CMK (cell line): ENCODE measurements at places on chromosomes 12 and 14.
A peak's percentile ranks its signal among the peaks of the same experiment; 100 is the strongest.

GRCh38 chr12:132075714-132076553 is 68.2 kb downstream of the DDX51 start:
- DNase-seq, result no peak

DNA sequence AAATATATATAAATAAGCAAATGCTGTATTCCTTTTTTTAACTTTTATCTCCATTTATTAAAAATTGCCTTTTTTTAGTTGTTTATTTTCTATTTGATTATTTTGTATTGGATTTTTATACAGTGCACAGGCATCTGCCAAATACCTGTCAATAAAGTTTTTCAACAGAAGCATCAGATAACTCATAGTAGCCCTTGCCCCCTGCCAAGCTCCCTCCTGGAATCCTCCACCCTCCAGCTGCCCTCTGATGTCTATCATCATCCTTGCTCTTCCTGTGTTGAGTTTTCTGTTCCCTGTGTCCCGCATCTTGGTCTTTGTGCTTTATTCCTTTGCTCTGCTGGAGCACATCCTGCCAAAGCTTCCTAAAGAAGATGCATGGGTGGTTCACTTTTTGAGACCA is 16.6 kb downstream of the GLRX5 start:
- DNase-seq, result no peak

DNA sequence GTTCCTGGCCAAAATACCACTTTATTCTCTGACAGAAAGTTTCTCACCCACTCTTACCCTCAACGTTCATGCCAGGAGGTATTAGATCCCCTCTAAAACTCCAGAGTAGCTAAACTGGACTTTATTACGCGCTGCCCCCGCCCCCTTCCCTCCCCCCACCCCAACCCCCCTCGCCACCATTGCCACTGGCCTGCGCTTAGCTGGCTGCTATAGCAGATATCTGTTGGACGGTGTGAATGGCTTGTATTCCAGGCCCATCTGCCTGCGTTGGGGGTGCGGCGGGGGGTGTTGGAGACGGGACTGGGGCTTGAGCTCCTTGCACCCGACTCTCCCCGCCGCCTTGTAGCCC is 564 bp upstream of the THTPA start:
- DNase-seq, result no peak

- DNase-seq, result no peak
Measured at GRCh38 chr12:12505544-12506495, 56.8 kb downstream of the DUSP16 start.

- no peak for DNase-seq
Measured at GRCh38 chr12:45292486-45293195, 76.7 kb downstream of the ANO6 start.

DNA sequence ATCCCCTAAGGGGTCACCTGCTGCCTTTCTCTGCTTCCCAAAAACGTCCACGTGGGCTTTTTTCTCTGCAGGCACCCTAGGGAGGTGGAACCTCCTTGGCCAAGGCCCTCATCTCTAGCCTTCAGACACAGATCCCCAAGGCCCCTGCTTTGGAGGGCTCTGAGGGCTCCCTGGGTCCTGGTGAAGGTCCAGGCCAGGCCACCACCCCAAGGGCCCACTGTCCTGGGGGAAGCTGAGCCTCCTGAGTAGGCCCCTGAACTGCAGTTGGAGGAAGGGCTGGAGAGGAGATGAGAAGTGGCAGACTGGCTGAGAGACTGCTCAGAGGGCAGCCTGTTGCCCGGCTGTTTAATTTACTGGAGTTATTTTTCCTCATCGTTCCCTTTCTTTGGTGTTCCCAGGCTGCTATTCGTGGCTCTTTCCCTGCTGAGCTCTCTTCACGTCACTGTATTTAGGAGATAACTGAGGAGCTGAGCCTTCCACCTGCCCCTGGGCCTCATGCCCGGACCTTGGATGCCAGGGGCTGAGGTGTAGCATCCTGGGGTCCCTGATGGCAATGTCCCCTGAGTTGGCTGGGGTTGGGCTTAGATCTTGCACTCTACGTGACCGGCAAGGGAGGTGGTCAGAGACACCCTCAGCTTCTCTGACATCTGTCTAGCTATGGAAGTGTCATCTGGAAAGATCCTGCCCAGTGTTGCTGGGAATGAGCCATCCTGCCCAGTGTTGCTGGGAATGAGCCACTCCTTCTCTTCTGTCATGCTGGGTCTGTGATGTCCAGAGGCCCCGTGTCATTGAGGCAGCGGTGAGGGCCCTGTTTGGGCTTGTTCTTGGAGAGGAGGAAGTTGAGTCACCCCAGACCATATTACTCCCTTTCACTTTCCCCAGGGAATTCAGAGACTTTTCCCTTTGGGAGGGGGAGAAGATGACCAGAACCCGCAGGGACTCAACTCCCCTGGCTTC is 139.8 kb downstream of the TSPAN9 start:
- DNase-seq, result no peak

- peak; percentile 42 for DNase-seq
Measured at GRCh38 chr12:71938728-71939385, at the start of gene TPH2. TSS of gene TPH2 (plus strand) at chr12:71938845. CDS start at chr12:71938987, 142 bp downstream.

GRCh38 chr14:97517566-97518234 is 720.5 kb downstream of the VRK1 start:
- DNase-seq, result no peak

GRCh38 chr14:92615451-92615850 is 101.9 kb downstream of the RIN3 start:
- peak; percentile 21 for DNase-seq

- no peak for DNase-seq
Measured at GRCh38 chr14:36553656-36554260, 28.7 kb downstream of the NKX2-8 start.

DNA sequence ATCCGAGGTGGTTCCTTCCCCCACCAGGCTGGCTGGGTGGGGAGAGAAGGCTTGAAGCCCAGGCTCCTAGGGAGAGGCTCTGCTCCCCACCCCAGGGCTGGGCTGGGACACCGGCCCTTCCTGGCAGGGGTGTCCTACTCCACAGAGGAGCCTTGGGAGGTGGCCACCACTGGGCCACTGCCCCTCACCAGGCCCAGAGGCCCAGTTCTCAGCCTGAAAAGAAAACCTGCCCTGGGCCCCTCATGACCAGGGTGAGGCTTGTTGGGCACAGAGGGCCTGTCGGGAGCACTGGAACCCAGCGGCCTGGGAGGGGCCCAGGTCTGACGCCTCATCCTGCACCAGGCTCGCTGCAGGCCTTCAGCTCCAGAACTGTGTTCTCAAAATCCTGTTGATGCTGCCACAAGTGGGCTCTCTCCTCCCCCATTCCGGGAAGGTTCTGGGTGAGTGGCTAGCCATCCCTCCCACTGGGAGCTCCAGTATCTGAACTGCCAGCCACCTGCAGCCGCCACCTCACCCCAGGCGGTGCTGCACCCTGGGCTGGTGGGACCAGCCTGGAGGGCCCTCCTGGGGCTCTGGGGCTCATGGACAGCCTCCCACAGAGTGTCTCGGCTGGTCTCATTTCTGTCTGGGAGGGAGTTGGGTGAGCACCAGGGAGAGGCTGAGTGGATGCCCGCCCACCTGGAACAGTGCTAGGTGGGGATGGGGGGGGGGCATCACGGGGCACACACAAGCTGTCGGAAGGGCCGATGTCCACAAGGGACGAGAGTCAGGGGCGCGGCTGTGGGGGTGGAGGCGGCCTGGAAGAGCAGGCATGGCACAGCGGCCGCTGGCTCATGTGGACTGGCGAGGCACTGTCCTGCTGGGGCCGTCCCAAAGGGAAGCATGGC is 11.8 kb downstream of the BAG5 start:
- no peak for DNase-seq

GRCh38 chr12:52573306-52573705 is 337 bp downstream of the KRT74 start:
- DNase-seq, result no peak

DNA sequence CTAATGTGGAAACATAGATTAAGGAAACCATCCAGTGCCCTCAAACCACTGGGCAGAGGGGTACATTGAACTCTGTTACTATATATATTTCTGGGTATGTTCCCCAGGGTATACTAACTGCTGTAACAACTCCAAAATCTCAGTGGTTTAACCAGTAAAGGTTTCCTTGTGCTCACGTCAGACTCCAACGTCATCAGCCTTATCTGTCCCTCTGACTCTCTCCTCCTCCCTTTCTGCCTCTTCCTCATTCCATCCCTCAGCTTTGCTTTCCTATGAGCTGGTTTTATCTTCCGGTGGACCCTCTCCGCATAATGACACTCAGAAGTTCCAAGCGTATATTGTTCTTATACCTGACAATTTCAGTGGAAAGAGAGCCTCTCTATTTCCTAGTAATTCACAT is 21.2 kb upstream of the SMCO2 start:
- no peak for DNase-seq

GRCh38 chr14:94390372-94391086 is 2.1 kb upstream of the SERPINA1 start:
- no peak for DNase-seq

DNA sequence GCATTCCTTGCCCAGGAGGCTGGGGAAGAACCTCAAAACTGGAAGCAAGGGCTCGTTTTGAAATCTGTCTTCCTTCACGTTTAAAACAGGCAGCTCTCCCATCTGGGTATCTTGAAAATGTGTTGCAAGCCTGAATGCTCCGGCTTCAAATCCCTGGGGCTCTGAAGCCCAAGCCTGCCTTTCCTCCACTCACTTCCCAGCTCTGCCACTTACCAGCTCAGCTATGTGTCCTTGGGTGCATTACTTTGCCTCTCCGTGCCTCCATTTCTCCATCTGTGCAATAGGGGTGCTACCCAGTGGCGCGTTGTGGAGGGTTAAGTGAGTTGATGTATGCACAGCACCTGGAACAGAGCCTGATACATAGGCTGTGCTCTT is 97.6 kb downstream of the GCH1 start:
- DNase-seq, result no peak

DNA sequence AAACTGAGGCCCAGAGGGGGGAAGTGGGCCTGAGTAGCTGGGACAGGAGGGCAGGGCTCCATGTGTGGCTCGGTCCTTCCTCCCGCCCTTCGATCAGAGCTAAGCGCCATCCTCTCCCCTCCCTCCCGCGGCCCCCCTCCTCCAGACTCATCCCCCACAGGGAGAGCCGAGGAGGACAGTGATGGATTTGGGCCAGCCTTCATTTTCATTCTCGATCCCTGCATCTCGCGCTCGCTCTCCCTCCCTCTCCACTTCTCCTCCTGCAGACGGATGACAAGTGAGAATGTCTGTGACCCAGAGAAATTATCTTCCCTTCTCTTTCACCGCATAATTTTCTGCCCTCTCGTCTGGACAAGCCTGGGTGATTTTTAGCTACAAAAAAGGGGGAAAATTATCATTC is 183.3 kb downstream of the RBM19 start:
- no peak for DNase-seq

DNA sequence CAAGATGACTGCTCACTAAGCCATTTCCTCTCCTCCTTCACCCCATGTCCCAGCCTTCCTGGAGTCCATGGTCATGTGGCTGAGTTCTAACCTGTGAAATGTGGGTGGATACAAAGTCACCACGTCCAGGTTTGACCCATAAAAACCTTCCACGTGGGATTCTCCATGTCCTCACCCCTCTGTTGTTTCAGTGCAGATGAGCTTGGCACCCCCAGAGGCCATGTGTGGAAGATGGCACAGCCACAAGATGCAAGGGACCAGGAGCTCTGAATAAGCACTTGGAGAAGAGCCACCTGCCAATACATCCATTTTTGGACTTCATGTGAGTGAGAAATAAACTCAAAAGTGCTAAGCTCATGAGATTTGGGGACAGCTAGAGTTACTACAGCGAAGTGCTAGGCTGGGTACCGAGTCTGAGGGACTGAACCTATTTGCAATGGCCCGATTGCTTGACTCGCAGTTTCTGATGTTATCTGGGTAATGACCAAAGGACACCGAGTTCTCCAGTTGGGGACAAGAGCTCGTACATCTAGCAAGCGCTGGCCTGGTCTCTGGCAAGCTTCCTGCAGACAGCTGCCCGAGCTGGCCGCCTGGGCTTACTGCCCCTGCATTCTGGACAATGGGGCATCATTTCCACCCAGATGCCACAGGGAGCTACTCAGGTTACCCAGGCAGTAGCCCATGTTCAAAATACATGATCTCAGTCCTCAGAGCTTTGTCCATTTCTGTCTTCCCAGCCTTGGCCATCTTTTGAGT is 7.7 kb upstream of the SLC24A4 start:
- no peak for DNase-seq

- no peak for DNase-seq
Measured at GRCh38 chr12:52741375-52742195, 35.6 kb downstream of the KRT76 start.

DNA sequence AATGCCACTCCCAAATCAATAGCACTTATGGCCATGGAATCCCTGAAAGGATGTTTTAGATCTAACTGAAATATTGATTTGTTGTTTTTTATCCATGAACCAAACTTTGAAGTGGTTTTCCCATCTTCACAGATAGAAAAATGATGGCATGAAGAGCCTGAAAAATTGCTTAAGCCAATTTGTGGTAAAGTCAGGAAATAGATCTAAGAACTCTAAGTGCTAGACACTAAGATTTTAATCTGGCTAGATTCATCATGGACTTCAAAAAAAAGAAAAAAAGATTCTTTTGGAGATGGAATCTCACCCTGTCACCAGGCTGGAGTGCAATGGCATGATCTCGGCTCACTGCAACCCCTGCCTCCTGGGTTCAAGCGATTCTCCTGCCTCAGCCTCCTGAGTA is 45.0 kb upstream of the STRN3 start:
- no peak for DNase-seq

DNA sequence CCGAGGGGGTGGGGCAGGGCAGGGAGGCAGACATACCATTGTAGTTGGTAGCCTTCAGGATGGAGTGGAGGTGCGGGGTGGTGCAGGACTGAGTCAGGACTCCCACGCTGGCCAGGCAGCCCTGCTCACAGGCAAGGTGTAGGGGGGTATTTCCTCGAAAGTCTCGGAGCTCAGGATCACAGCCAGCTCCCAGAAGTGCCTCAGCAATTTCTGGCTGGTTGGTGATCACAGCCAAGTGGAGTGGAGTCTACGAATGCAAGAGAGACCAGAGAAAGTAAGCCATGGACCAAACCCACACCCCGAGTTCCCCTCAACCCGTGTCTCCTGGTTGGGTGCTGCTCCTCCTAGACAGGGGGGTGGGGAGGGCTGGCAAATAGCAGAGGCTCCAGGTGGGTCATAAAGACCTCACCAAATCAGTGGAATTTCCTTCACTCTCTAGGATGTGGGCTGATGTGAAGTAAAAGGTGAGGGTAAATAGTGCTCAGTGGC is 1.4 kb downstream of the NFKBIA start:
- DNase-seq, result no peak

DNA sequence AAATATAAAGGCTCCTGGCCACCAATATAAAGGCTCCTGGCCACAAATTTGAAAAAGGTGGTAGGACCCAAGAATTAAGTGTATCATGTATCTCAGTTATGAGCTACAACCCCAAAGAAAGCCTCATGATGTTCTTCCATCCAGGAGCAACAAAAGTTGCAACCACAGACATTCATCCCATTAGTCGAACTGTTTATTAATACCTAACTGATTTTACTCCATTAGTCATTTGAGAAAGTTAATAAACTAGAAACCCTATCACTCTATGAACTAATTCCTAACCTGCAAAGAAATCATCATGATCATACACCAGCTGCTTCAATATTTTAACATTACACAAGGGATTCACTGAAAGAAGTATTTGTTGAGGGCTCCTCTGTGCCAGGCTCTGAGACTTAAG is 253.2 kb upstream of the GRIP1 start:
- no peak for DNase-seq

- DNase-seq, result no peak
Measured at GRCh38 chr12:101485021-101485420, 9.9 kb downstream of the SPIC start.

GRCh38 chr14:85824526-85824925 is 294.6 kb downstream of the FLRT2 start:
- no peak for DNase-seq
